ENCODE measurements at places on chromosomes 5 and 9.

DNA sequence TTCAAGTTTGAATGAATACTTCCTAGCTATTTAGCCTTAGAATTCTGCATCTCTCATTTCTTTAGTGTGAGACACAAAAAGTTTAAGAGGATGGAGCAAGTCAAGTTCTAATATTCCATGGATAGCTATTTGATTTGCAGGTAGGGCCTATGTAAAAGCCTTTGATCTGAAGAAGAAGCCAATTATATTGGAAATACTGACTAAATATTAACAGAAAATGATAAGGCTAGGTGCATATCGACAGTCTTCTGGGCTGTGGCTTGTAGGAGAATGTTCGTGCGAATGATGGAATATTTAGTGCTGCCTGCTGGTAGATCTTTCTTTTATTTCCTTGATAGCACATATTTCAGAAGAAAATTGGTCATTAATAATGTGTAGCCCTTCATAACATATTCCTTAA is at the start of gene LECT2:
TSS of gene LECT2 (minus strand) at position 85 of the 400 bp plus-strand sequence. CDS start 150 bp downstream, outside the sequence.
- no peak for DNase-seq

- no peak for DNase-seq
Observed at GRCh38 chr9:102049586-102050246, 311.3 kb upstream of the GRIN3A start.

DNA sequence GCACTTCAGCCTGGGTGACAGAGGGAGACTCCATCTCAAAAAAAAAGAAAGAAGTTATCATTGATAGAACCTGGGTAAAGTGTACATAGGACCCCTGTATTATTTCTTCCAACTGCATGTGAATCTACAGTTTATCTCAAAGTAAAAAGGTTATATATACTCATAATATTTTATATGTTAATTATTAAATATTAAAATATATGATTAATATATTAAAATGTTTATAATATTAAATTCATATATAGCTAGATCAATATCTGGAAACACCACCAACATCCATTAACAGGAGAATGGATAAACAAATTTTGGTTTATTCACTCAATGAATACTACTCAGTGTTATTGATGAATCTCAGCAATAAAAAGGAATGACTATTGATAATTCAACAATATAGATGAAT is 19.7 kb downstream of the C5orf15 start:
- DNase-seq: no peak

DNA sequence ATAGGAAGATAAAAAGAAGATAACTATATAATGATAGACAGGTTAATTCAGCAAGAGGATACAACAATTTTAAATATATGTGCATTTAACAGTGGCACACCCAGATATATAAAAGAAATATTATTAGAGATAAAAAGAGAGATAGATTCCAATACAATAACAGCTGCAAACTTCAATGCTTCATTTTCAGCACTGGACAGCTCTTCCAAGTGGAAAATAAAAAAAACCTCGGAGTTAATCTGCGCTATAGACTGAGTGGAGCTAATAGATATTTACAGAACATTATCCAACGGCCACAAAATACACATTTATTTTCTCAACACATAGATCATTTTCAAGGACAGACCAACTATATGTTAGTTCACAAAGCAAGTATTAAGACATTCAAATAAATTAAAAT is 1229.5 kb upstream of the CDH6 start:
- no peak for DNase-seq

DNA sequence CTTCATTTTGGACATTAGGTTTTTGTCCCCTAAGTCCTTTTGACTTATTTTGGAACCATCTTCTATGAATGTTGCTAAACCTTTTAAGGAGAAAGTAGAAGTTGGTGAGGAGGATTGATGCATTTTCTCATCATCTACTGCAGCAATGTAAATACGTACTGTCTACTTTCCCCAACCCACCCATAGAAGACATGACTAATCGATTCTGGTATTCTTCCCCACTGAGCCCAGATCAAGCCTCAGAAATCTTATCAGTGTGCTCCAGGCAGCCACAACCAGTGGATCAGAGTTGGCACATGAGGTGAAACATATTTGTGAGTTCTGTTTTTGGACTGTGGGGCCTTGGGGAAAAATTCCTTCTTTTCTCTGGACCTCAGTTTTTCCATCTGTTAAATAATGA is 57.7 kb downstream of the FGF18 start:
- DNase-seq: no peak

- DNase-seq: no peak
Observed at GRCh38 chr5:73136055-73136562, 15.7 kb downstream of the TMEM171 start.

GRCh38 chr5:127667926-127668325 is 19.0 kb downstream of the CTXN3 start:
- no peak for DNase-seq

DNA sequence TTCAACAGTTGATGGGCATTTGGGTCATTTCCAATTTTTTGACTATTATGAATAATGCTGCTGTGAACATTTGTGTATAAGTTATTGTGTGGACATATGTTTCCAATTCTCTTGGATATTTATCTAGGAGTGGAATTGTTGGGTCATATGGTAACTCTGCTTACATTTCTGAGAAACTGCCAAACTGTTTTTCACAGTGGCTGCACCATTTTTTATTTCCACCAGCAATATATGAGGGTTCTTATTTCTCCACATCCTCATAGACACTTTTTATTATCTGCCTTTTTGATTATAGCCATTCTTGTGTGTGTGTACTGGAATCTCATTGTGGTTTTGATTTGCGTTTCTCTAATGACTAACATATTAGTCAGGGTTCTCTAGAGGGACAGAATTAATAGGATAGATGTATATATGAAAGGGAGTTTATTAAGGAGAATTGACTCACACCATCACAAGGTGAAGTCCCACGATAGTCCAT is 14.7 kb upstream of the MED27 start:
- no peak for DNase-seq

DNA sequence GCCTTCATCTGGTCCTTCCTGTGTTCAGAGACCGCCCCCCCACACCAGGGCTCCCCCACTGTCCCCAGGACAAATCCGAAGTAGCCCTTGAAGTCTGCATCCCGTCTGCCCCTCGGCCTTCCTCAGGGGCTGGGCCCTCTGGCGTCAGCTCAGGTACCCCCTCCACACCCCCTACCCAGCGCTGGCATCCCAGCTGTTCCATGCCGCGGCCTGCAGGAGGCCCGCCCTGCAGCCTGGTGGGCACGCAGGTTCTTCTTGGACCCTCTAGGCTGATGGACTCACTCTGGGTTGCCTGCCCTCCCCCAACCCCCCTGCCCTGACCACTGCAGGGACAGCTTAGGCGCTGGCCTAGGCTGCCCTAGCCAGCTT is 6.6 kb downstream of the SLC2A6 start:
- DNase-seq: no peak

- no peak for DNase-seq
Observed at GRCh38 chr5:83097689-83098231, 20.4 kb downstream of the XRCC4 start.
